Naive thymus-derived CD4-positive, alpha-beta T cell (primary cell): ENCODE measurements at places on chromosomes 6 and 20. TPM values are rescaled to one million over a fixed set of nuclear protein-coding genes. Genes with fewer than 3 reads are reported as not detected.

GLP1R gene
- not detected for total RNA-seq

MRS2 gene
- total RNA-seq: 28.0 TPM

DNA sequence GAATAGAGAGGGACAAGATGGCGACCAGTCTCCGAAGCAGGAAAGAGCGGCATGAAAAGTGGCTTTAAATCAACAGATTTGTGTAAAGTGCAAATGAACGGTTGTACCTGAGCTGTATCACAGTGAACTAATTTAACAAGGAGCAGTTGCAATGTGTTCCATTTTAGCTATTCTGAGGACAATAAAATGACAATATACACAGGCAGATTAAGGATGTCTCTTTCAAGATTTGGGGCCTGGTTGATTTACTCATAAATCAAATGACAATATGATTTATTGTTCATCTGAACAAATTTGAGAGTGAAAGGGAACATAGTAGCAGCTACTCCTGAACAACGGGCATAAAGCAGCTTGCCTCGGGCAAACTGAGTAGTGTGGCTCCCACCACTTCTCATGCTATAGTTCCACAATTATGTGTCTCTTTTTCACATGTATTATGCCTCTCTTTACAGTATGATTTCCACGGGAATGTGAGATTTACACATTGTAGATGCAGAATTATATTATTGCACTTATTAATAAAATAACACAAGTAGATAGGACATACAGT, 204.1 kb upstream of the AGPAT4 start:
- no peak for DNase-seq

DNA sequence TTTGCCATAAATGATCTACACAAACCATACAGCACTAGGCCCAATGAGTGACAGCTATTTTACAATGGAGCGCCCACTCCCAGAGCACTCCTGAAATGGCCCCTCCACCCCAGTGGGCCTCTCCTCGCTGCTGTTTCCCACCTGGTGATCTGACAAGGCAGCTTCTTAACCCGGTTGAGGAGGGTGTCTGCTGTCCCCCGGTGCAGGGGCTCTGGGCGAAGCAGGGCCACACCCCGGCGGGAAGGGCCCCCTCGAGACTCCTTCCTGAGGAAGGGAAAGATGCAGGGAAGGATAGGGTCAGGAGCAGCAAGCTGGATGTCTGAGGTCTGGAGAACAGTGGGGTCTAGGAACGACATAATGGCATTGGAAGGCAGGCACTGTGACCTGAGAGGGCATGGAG, 10.2 kb downstream of the ABHD16A start:
- no peak for DNase-seq

GRCh38 chr6:652865-653264, 4.0 kb downstream of the HUS1B start:
- no peak for DNase-seq

DNA sequence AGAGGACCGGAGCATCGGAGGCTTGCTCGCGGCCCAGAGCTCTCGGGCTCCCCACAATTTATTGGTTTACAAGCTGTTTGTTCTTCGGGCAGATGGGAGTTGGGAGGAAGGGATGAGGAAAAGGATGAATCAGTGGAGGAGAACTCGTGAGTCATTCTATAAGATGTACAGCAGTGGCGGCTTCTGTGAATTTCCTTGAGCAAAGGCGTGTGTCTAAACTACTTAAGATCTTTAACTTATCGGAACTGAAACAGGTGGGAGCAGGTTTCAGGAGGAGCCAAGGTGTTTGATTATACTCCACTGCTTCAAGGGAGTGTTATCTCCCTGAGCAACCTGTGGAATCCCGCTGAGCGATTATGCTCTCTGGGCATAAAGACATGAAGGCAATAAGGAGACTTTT, 50.5 kb upstream of the IBTK start:
- no peak for DNase-seq
